Activated CD8-positive, alpha-beta memory T cell treated with anti-CD3 and anti-CD28 coated beads for 1 hour (primary cell): ENCODE measurements at places on chromosomes 12 and 14.
A peak's percentile ranks its signal among the peaks of the same experiment; 100 is the strongest.

DNA sequence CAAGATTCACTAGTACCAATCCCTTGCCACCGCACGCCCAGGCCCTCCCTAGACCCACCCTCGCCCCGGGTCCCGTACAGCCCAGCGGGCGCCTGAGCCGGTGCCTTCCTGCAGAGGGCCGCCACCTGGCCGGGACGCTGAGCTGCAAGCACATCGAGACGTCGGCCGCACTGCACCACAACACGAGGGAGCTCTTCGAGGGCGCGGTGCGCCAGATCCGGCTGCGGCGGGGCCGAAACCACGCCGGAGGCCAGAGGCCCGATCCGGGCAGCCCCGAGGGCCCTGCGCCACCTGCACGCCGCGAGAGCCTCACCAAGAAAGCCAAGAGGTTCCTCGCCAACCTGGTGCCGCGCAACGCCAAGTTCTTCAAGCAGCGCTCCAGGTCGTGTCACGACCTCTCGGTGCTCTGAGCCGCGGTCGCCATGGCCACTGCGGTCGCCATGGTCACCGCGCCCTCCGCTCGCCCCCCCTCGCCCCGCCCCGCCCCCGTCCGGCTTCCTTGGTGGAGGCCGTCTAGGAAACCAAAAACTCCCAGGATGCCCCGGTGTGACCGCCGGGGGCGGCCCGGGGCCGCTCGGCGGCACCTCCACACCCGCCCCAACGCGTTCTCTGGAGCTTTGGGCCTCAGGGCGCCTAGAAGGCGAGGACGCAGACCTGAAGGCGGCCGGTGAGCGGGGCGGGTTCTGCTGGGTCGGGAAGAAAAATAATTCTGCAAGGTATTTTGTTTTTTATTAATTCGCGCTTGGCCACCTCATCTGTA, 3.7 kb downstream of the REM2 start:
- peak; percentile 21 for DNase-seq

GRCh38 chr14:52801014-52801712, 9.8 kb upstream of the GNPNAT1 start:
- DNase-seq: no peak

DNA sequence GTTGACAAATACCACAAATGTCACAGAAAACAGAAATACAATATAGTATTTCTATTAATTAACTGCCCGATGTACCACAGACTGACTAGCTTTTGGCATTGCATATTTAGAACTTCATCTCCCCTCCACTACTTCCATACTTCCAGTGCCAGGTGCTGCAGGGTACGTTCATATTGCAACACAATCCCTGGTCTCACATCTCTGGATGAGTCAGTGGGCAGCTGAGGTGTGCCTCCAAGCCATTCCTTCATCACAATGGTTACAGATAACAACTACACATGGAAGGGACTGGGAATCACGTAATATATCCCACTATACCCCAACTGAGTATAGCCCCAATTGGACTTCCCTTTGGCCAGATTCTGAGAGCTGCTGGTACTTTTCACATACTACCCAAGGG, 31.1 kb downstream of the CCDC198 start:
- no peak for DNase-seq

DNA sequence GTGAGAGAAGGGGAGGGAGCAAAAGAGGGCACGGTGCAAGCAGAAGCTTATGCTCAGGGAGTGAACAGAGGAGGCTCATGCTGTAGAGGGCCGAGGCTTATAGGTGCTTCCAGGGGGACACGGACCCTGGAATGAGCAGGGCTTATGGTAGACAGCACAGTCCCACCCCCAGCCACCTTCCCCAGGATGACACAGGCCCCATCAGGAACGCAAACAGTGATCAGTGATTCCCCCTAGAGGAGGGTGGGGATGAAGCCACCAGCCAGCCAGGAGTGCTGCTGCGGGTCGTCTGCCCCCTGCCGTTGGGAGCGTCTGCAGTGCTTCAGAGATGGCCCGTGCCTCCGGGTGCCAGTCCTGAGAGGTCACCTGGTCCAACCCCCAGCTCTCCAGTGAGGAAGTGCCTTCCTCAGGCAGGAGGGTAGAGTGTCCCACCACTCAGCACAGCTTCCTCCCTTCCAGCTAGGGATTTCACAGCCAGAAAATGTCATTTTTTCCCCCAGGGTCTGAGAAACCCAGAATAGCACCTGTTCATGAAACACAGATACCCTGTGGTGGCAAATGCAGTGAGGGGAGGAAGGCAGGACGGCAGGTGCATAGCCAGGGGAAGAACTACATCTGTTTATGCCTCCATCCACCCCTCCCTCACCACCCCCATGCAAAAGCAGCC, 60.7 kb downstream of the SLC6A12 start:
- no peak for DNase-seq

DNA sequence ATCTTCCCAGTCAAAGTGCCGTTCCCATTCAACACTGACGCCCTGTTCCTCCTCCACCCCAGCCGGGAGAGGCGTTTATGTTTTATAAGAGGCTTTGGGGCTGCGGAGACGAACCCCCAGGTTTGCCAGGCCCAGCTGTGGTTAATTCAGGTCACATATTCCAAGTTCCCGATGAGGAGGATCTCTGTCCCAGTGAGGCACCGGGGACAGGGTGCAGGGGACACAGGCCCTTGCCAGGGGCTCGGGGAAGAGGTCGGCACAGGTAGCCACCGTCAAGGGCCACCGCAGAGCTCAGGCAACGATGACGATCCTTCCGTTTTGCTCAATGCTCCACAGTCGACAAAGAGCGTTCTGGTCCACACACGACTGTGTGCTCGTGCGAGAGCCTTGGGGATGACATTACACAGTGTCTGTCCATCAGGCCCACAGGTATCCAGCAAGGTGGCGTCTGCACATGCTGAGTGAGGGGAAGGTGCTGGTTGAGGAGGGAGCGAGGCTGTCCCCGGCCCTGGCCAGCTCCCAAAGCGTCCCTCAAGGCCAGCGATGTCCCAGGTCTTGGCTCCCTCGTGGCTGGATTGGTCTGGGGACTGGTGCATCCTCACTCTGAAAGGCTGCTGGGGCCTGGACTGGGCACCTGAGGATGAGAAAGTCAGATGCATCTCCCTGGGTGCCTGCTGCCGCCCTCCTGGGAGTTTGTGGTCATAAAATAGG, 189.2 kb upstream of the C14orf180 start:
- DNase-seq: no peak

DNA sequence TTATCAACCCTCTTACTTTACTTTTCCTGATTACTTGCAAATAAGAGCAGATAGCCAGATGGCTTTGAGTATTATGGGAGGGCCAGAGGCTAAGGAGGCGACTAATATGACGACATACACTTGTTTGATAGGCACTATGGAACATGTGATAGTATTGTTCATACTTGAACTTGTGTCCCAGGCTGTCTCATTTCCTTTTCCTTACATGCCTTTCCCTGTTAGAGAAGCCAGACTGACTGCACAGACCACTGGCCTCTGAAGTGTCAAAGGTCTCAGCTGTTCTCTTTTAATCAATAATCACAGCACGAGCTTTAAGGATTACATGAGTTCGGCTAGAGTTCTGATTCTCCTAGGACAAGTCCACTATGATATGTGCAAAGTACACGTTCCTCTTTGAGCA, 326.0 kb downstream of the PRKD1 start:
- no peak for DNase-seq

DNA sequence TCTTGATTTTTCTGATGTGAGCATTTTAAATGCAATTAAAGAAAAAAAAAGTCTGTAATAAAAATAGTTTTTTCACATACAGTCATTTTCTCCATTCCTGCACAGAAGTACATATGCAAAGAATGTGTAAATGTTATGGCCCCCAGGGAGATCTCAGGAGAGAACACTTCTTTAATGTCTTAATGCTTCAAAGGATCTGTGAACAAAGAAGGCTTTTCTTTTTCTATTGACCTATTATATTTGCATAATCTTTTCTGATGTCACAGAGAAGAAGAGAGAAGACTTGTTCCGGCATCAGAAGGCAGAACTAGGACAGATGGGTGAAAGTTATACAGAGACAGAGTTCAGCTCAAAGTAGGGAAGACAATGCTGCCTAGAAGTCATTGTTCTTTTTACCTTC, 413.5 kb upstream of the STXBP6 start:
- DNase-seq: no peak

DNA sequence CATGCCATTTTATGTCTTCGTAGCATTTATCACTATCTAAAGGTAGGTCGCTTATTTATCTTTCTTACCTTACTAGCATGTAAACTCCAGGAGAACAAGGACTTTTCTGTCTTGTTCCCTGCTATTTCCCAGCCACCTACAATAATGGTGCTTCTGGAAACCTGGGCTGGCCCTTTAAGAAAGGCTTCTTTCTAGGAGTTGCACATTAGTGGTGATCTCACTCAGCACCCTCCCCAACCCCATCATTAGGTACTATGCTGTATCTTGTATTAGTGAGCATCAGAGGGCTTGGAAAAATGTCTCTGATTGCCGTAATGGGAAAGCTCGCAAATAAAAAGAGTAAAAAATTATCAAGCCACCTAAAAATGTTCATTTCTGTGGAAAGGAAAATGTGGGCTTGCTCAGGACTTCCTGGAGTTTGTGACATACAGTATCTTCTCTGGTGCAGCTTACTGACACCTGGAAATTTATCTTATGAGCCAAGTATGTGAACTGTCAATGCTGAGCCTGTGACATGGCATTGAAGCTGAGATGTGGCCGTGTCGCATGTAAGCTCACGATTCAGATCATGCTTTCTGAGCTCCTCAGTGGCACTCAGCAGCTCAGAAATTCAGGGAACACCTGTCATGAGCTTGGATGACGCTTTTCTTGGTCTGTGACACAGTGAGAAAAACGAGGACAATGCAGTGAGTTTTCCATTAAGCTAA, 12.4 kb downstream of the CCDC92 start:
- no peak for DNase-seq

DNA sequence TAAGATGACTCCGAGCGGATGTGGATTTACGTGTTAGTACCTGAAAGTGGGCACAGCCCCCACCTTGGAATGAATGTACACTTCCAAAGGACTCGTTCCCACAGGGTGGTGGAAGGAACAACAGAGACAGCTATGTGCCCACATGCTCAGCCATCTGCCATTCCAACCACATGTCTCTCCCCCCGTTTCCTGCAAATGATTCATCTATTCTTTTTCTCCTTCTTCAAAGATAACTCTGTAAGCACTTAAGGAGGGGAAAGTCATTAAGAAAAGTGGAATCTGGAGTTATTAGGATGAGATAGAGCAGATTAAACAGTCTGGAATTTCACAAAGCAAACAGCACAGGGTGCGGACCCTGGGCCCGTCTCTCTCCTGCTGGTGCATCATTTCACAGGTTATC, 18.5 kb upstream of the DUSP6 start:
- DNase-seq: no peak
